Stimulated activated CD4-positive, alpha-beta T cell treated with anti-CD3 and anti-CD28 coated beads, Interleukin-1b, Interleukin-23, amount 100 ng/mL, for 1 hour (primary cell): ENCODE measurements at places on chromosomes 11 and 22.

GRCh38 chr11:128231845-128232410 is 355.4 kb downstream of the ETS1 start:
- no peak for DNase-seq

DNA sequence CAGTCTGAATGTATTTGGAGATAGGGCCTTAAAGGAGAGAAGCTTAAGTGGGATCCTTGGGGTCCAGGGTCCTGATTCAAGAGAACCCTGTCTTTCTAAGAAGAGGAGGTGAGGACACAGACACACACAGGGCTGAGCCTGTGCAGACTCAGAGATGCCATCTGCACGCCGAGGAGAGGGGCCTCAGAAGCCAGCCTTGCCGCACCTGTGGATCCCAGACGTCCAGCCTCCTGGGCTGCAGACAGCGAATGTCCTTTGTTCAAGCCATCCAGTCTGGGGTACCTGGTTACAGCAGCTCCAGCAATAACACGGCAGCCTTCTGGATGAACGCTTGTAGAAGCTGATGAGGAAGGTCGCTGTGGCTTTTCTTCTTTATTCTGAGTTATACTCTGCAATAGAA is 1086.1 kb downstream of the BRD1 start:
- DNase-seq, result no peak

- no peak for DNase-seq
These were observed 658.9 kb upstream of the CCDC179 start for GRCh38 chr11:23519194-23519593.

- DNase-seq, result no peak
These were observed 335.6 kb upstream of the MTNR1B start for GRCh38 chr11:92633820-92634219.

DNA sequence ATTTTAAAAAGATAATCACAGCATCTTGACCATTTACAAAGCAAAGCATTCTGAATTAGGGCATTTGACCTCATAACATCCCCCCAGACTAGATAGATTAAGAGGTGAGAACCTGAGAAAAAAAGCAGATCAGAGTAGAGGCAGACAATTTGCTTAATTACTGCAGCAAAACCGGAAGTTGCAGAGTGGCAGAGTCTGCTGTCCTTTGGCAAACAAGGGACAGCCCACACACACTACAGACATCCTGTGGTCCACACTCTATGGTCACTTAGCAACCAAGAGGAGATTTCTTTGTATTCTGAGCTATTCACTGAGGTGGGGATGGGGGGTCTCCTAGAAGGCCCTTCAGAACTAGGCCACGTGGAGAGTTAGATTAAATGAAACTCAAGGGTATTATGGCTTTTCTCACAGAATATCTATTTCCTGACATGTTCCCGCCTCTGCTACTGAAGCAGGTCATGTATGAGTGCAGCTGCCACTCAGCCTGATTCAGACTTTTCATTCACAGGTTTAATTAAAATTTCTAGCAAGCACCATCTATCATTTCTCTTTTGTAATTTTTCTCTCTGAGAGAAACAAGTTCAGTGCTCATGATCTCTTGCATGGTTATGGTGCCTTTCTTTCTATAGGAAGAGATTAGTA is 48.5 kb downstream of the SVIP start:
- DNase-seq, result no peak

DNA sequence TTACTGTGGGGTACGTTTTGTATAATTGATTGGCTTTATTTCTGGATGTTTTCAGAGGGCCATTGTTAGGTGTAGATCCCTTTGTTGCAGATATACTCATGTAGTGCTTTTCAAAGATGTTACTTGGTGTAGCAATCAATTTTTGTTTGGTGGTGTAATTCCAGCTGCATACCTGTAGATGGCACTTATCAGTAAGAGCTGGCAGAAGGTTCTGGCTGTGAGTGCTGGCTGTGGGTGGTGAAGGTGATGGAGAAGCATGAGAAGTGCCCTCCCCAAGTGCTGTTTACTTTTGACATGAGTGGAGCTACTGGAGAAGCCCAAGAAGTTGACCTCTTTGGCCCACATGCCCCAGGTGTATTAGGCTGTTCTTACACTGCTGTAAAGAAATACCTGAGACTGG is 1074.9 kb downstream of the FAM181B start:
- no peak for DNase-seq

- DNase-seq, result no peak
These were observed 84.7 kb downstream of the MSANTD4 start for GRCh38 chr11:105937331-105937730.

DNA sequence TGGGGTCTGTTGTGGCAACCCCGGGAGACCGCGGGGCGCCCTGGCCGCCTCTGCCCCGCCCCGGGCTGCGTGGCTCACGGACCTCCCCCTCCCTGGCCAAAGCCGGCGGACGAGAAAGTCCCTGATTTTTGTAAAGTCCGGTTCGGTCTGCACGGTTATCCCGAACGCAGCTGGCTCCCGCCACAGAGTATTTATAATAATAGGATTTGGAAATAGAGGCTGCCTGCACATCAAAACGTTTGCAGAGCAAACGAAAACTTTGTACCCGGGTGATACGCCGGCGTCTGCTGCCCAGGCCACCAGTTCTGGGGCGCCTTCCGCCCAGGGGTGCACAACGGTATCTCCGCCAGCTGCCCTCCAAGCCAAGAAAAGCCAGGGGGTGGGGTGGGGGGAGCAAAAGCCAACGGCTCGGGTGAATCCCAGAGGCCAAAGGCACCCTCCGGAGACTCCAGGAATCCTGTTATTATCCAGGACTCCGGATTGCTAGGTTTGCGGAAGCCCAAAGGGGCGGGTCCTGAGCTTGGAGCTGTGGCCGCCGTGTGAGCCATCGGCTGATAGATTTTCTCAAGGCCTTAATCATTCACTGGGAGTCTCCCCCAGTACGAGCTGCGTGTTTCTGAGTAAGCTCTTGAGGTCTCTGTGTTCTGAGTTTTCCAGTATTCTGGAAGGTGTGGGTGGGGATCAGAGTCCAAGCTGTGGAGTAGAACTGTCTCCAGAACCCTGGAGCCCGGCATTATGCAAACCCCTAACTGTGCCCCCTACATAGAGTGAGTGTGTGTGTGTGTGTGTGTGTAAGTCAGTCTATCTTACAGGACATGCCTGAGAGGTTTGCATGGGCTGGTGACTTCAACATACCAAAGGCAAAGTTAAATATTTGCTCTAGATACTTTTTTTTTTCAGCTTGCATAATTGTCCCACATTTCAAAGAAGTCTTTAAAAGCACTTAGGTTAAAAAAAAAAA is 673 bp upstream of the SHANK2 start:
- no peak for DNase-seq

DNA sequence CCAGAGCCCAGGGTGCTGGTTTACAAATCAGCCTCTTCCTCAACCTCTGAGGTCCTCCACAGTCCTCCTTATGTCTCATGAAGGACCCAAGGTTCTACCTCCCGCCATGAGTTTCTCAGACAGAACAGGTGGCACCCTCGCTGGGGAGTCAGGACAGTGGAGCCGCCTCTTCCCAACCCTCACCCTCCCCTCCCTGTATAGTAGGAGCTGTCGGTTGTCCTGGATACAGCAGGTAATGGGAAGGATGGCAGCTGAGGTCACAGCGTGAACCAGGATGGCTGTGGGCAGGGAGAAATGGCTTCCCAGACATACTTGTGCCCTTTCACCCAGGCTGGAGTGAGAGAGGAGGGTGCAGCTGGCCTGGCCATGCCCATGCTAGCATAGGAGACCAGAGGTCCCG is 134.6 kb downstream of the CHST1 start:
- DNase-seq, result no peak
